Spleen (tissue), 13 donors: ENCODE measurements at places on chromosomes 6 and 20. TPM values are rescaled to one million over a fixed set of nuclear protein-coding genes. Genes with fewer than 3 reads are reported as not detected.
A peak's percentile ranks its signal among the peaks of the same experiment; 100 is the strongest.

Gene ANKRD66
- not detected for polyA plus RNA-seq

GRCh38 chr6:11684901-11685480, 93.6 kb downstream of the ADTRP start:
- no peaks in the 10 kb centered on the region for H3K4me1 ChIP-seq
- H3K4me3 ChIP-seq, result no peak overlapping the region
- H3K36me3 ChIP-seq, result no peaks in the 10 kb centered on the region
- H3K27me3 ChIP-seq, result no peaks in the 10 kb centered on the region

- H3K27ac ChIP-seq, result no peak overlapping the region
- no peak overlapping the region for H3K4me3 ChIP-seq
- H3K36me3 ChIP-seq, result no peaks in the 10 kb centered on the region
- H3K27me3 ChIP-seq, result no peaks in the 10 kb centered on the region
- DNase-seq, result no peak
Observed at GRCh38 chr6:75397656-75398465, 95.7 kb downstream of the FILIP1 start.

DNA sequence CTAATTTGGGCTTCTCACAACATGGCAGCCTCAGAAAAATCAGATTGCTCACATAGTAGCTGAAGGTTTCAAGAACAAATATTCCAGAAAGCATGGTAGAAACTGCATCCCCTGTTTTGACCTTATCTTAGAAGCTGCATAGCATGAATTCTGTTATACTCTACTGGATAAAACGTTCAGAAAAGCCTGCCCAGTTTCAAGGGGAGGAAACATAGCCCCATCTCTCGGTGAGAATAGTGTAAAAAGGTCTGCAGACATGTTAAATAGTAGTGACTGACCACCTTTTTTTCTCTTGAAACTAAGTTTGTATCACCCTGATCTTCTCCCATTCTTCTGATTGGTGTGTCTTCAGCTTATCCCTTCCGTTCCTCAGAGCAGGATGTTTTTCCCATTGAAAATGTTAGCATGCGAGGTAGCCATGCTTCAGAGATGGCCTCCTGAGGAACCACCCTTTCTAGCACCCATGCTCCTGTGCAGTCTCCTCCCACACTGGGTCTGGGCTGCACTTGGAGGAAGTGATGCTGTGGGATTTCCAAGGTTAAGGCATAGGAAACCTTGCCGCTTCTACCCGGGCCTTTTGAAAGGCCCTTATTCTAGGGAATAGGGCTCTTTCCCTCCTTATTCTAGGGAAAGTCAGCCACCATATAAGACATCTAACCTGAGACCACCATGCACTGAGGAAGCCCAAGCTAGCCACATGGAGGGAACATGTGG, 50.1 kb downstream of the MARCKS start:
- no peak for DNase-seq
- H3K4me1 ChIP-seq, result peaks cover 6% of the 10 kb centered on the region
- no peaks in the 10 kb centered on the region for H3K27me3 ChIP-seq
- no peaks in the 10 kb centered on the region for H3K36me3 ChIP-seq
- no peak overlapping the region for H3K27ac ChIP-seq

DNA sequence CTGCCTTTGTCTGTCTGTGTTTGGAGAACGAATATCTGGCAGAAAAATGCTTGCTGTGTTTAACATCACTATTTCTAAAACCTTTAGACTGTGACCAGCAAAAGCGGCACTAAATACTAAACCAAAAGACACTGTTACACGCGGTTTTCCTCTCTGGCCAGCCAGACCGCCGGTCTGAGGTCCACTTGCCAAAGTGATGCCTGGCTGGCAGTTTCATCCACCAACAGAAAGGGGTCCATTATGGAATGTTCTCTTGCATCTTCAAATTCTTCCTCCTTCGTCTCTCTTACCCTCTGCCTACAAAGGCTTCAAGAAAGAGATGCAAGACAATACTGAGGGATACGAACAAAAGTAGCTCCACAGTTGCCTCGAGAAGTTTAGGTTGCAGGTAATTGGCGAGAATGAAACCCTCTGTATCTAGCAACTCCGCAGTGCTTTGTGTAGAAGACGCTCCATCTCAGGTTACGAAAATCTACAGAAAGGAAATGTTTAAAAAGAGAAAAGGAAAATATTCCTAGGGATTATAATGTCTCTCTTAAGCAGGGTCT, 176.6 kb downstream of the TRIM27 start:
- H3K4me1 ChIP-seq, result no peaks in the 10 kb centered on the region
- H3K4me3 ChIP-seq, result no peak overlapping the region
- peaks cover 91% of the 10 kb centered on the region for H3K27me3 ChIP-seq
- no peak for DNase-seq

- H3K36me3 ChIP-seq, result no peaks in the 10 kb centered on the region
- DNase-seq, result no peak
- no peak overlapping the region for H3K4me3 ChIP-seq
- peaks cover 27% of the 10 kb centered on the region for H3K4me1 ChIP-seq
- no peak overlapping the region for H3K27ac ChIP-seq
Observed at GRCh38 chr6:70415660-70416059, 2.4 kb downstream of the FAM135A start.

- no peak overlapping the region for H3K27ac ChIP-seq
- H3K4me1 ChIP-seq, result no peaks in the 10 kb centered on the region
- no peaks in the 10 kb centered on the region for H3K27me3 ChIP-seq
- H3K4me3 ChIP-seq, result no peak overlapping the region
- peak; percentile 65 for DNase-seq
Observed at GRCh38 chr20:61760321-61760720, 305.4 kb downstream of the TAF4 start.

DNA sequence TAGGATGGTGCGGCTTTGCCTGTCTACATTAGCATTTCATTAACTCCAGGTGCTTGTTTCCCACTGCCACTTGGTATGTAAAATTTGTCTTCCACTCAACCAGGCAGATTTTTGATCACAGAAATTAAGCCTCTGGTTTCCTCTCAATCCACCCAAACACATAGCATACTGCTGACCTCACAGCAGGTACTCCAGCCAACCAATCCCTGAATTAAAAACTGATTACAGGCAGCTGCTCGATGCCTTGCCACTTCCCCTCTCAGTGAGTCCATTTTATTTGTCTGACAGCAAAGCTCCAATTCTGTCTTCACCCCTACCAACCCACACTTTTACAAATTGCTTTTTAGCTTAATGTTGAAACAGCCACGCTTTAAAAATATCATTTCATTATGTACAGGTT, 95.2 kb downstream of the PLCB1 start:
- H3K36me3 ChIP-seq, result no peaks in the 10 kb centered on the region
- H3K4me3 ChIP-seq, result no peak overlapping the region
- no peak overlapping the region for H3K27ac ChIP-seq
- DNase-seq, result no peak
- H3K4me1 ChIP-seq, result no peaks in the 10 kb centered on the region
